ENCODE measurements at places on chromosomes 5 and 9.

GRCh38 chr5:172835290-172835993 is 1.4 kb downstream of the ERGIC1 start:
- DNase-seq, result no peak

GRCh38 chr9:117191504-117192261 is 223.2 kb downstream of the ASTN2 start:
- DNase-seq, result no peak

- no peak for DNase-seq
Measured at GRCh38 chr9:114051281-114051680, 26.8 kb downstream of the AMBP start.

DNA sequence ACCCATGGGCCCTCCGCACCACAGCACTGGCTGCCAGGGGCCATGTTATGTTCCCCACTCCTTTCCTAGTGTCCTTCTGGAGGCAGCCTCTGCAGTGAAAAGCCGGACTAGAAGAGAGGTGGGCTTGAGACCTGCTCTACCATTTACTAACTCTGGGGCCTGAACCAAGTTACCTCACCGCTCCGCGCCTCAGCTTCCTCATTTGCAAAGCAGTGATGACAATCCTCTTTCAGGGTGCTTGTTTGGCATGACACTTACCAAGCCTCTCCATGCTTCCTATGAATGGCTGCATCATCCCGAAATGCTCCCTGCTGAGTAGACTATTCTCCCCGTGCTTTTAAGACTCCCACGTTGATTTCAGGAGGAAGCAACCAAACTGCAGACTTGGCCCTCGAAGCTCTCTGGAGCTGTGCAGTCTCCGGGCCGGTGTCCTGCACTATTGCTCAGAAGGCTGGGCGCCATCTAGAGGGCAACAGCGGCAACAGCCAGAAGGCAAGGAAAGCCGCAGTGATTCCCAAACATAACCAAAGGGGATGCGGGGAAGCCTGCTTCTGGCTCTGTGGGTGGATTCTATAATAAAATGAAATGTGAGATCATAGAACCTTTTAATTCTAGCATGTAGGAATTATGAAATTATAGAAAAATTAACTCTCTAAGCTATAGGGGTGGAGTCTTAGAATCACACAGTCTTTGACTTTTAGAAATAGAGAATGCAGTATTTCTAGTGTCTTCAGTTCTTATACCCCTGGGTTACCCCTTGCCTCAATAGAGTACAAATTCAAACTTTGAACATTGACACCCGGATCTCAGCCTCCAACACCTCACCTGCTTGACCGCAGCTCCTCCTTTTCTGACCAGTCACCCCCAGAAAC is 599.8 kb upstream of the BRINP1 start:
- DNase-seq, result peak; percentile 65
